ENCODE measurements at places on chromosomes 2 and 18. TPM values are rescaled to one million over a fixed set of nuclear protein-coding genes. Genes with fewer than 3 reads are reported as not detected.

GRCh38 chr18:6056171-6056910, 161.0 kb upstream of the TMEM200C start:
- peak; percentile 0 for DNase-seq

SLC35G4 gene
- total RNA-seq, result not detected

- no peak for DNase-seq
Observed at GRCh38 chr18:41459656-41460055, 495.4 kb upstream of the PIK3C3 start.

HOXD13 gene
- total RNA-seq, result not detected

RTTN gene
- 16.9 TPM for total RNA-seq

DNA sequence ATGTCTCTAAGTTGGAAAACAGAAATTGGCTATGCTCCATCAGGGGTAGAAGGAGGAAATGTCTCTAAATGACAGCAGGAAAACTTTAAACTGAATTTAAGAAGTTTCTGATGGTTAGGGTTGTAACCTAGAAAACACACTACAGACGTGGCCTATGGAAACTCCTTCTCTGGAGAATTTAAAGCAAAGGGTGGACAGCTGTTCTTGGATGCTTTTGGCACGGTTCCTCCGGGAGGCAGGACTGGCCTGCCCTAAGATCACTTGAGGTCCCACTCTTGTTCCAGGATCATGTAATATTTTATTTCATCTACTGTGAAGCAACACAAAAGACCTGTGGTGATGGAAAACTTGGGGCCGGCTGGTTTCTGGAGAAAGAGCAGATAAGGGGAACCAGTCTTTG, 77.0 kb downstream of the NRP2 start:
- DNase-seq, result no peak

CD207 gene
- total RNA-seq, result not detected

- no peak for DNase-seq
Observed at GRCh38 chr2:12501469-12502158, 215.1 kb upstream of the TRIB2 start.

- no peak for DNase-seq
Observed at GRCh38 chr2:156619021-156619539, 182.9 kb downstream of the GPD2 start.

DNA sequence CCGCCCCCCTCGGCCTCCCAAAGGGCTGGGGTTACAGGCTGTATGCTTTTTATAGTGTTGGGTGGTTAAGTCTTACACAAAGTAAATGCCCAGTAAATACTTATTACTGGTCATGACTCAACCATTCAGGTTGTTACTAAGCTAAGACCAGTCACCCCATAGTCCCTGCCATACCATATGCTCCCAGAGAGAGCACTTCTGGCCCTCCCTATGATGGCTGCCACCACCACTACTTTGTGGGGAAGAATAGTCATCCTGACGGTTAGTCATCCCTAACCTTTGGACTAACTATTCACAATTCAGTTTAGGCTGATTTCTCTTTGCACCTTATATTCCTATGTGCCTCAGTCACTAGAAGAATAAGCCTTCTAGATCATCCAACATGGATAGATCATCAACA, 42.0 kb upstream of the MSH2 start:
- no peak for DNase-seq

BMP10 gene
- total RNA-seq, result not detected

CD8B gene
- not detected for total RNA-seq

GRCh38 chr2:176613323-176613987, 344.2 kb downstream of the MTX2 start:
- DNase-seq, result no peak

GRCh38 chr2:156792242-156792840, 356.2 kb downstream of the GPD2 start:
- no peak for DNase-seq

FOSL2 gene
- total RNA-seq, result 29.0 TPM

DNA sequence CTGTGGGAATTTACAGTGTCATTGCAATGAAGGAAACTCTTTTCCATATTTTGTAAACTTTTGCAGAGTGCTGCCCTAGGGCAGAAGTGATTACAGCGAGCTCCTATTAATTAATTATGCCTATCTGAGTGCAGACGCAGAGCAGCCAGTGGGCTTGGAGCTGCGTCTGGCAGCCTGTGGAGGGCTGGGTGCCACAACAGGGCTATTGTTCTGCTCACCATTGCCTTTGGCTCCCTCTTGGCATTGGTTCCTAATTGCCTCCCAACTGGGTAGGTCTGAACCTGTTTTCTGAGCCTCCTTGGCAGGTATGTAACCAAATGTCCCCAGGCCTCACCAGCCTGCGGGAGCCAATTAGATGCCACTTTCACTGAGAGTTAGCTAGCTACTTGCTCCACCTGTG, 25.6 kb upstream of the ITGB6 start:
- DNase-seq, result no peak

DNA sequence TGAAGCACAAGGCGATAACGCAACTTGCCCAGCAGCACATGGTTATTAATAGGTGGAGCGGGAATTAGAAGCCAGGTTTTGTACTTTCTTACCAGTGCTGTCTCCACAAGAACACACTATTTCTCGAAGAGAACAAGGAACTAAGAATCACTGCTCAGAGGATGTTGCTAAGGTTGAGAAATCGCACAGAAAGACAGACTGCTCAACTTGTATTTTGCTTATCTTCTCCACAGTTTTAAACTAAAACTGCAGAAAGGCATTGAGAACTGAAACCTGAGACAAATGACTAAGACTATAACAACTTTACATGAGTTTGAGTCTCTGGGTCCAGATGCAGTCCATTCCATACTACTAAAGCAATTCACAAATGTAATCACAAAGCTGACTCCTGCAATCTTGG, 6.2 kb downstream of the PRKD3 start:
- no peak for DNase-seq

SRBD1 gene
- 9.7 TPM for total RNA-seq

OR6B2 gene
- not detected for total RNA-seq

- DNase-seq, result no peak
Observed at GRCh38 chr2:183614799-183615435, 490.7 kb downstream of the NUP35 start.

Data from Panc1 (cell line).